Activated CD4-positive, alpha-beta memory T cell treated with anti-CD3 and anti-CD28 coated beads for 36 hours (primary cell): ENCODE measurements at places on chromosomes 11 and 22.

- H3K4me1 ChIP-seq: no peaks in the 10 kb centered on the region
- no peaks in the 10 kb centered on the region for H3K27me3 ChIP-seq
- H3K4me3 ChIP-seq: no peak overlapping the region
- no peak overlapping the region for H3K27ac ChIP-seq
- no peaks in the 10 kb centered on the region for H3K36me3 ChIP-seq
Observed at GRCh38 chr11:81211050-81211449, 1522.6 kb downstream of the FAM181B start.

DNA sequence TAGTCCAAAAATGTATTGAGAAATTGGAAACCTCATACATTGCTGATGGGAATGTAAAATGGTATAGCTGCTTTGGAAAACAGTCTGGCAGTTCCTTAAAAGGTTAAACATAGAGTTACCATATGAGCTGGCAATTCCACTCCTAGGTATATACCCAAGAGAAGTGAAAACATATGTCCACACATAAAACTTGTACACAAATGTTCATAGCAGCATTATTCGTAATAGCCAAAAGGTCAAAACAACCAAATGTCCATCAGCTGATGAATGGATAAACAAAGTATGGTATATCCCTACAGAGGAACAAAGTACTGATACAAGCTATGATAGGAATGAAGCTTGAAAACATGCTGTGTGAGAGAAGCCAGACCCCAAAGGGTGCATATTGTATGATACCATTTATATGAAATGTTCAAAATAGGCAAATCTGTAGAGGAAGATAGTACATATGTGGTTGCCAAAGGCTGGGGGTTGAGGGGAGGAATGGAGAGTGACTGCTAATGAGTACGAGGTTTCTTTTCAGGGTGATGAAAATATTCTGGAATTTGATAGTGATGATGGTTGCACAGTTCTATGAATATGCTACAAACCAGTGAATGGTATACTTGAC is 85.8 kb downstream of the ZBTB16 start:
- no peaks in the 10 kb centered on the region for H3K36me3 ChIP-seq
- H3K4me1 ChIP-seq: peaks cover 17% of the 10 kb centered on the region
- H3K4me3 ChIP-seq: no peak overlapping the region
- H3K27me3 ChIP-seq: no peaks in the 10 kb centered on the region

GRCh38 chr11:206526-207207 is 532 bp downstream of the BET1L start:
- H3K4me1 ChIP-seq: peaks cover 61% of the 10 kb centered on the region
- H3K27ac ChIP-seq: peak overlapping the region; percentile 99
- H3K27me3 ChIP-seq: no peaks in the 10 kb centered on the region
- peak; percentile 40 for DNase-seq

DNA sequence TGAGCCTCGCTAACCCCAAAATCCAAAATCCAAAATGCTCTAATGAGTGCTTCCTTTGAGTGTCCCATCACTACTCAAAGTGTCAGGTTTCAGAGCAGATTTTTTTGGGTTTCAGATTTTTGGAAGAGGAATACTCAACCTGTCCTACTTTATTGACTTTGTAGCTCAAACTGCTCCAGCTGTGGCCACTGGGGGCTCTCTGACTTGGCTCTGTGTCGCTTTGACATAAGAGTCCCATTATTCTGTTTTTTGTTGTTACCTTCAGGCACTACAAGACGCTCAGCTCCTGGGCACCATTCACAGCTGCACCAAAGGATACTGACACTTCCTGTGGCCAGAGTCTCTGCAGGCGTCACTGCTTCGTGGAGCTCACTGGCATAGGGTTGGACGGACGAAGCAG is 41.1 kb downstream of the PHF21B start:
- no peak overlapping the region for H3K27ac ChIP-seq
- DNase-seq: no peak
- H3K4me3 ChIP-seq: no peak overlapping the region
- H3K4me1 ChIP-seq: no peaks in the 10 kb centered on the region

DNA sequence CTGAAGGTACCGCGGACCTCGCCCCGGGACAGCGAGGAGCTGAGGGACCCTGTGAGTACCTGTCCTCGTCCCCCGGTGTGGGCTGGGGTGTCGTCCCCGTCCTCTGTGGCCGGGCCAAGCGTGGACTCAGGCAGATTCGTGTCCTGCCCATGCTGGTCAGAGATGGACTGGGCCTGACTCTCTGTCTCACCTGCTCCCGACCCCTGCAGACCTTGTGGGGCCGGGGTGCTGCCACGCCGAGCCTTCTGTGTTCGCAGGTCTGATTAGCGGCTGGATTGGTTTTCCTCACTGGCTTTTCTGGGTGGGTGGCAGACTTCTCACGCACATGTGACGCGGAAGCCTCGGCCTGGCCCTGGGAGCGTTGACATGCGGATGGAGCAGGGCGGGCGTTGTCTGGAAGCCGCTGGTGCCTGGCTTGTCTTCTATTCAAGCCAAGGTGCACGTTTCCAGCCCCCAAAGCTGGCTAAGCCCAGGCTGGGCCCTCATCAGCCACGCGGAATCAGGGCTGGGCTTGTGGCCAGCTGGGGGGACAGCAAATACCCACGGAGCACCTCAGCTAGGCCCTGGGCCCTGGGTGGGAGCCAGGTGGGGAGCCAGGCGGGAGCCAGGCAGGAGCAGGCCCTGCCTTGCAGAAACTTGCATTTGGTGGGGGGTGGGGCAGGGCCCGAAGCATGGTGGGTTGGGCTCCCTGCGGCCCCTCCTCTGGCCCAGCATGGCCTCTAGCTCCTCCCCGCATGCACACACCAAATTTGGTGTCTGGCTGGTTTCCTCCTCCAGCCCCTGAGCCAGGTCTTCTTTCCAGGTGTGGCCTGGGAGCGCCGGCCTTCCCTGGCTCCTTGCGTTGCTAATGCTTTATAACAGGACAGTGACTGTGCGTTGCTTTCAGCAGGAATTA is 7.0 kb downstream of the GRAMD4 start:
- no peaks in the 10 kb centered on the region for H3K4me1 ChIP-seq
- no peak overlapping the region for H3K4me3 ChIP-seq
- no peaks in the 10 kb centered on the region for H3K27me3 ChIP-seq
- no peaks in the 10 kb centered on the region for H3K36me3 ChIP-seq
- H3K27ac ChIP-seq: no peak overlapping the region
- DNase-seq: no peak

DNA sequence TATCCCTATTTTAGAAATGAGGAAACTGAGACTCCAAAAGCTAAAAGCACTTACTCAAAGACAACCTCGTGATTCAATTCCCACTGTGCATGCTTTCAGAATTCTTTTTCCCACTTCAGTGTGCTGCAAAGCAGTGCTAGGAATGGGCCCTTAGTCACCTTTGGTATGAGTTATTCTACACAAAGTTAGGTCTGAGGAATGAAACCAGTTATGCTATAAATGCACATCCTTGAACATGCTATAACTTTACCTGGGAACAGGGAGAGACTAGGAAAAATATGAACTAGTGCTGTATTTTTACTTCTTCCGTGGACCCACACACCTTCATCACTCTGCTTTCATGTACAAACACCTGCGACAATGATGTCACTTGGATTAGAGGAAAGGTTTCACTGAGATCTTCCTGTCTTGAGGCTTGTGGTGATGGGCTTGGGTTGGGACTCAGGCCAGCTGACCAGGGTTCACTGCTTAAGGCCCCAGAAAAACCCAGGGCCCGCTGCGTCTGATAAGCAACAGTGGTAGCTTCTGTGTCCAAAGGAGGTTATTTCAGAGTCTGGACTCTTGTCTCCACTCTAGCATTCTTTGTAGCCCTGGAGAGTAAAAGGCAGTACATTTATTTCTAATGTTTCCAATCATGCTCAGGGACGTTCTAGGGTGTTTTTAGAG is 81.6 kb downstream of the ZC3H12C start:
- H3K27ac ChIP-seq: no peak overlapping the region
- no peak for DNase-seq
- peaks cover 5% of the 10 kb centered on the region for H3K4me1 ChIP-seq
- H3K4me3 ChIP-seq: no peak overlapping the region
